Liver (tissue), 10 donors: ENCODE measurements at places on chromosomes 4 and X.

- no peak for DNase-seq
These were observed 25.5 kb downstream of the CHST7 start for GRCh38 chrX:46599051-46599560.

- DNase-seq = no peak
These were observed 103.9 kb downstream of the GLUD2 start for GRCh38 chrX:121151293-121151692.

DNA sequence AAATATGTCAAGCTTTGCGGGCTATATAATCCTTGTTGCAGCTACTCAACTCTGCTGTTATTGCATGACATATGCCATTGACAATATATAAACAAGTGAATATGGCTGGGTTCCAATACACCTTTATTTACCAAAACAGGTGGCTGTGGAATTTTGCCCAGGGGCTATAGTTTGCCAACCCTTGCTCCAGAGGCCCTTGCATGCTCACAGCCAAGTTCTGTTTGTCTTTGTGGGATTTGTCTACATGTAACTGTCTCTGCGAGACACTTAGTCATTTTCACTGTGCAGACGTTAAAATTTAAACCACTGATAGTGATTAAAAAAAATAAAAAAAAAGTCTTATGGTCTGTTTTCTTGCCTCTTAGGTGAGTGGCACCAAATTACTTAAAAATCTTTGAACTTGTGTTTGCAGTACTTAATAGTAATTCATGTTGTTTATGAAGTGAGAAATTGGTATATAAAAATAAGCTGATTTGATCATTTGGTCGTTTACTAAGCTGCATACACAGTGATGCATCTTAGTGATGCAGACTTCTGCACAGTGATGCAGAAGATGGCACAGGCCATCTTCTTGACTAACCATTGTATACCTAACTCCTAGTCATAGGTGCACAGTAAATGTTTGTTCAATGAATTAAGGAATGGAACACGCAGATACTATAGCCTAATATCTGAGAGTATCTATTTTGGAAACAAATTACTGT is 170.9 kb downstream of the FRMPD4 start:
- DNase-seq = no peak

- no peak for DNase-seq
These were observed 125.2 kb downstream of the COL25A1 start for GRCh38 chr4:109177096-109177810.

DNA sequence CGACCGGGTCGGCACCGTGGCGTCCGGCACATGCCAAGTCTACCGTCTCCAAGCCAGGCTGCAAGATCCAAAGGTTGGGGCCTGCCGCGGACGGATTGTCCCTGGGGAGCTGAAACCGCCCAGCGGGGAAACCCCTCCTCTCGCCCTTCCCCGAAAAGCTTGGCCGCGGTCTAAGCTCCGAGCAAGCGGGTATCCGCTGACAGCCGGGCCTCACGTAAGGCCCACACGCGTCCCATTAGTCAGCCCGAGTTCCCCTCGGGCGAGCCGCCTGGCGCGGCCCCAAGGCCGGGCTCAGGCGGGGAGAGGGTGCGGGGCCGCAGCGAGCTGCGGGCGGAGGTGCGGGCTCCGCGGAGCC is 6.8 kb upstream of the BCOR start:
- DNase-seq = no peak

DNA sequence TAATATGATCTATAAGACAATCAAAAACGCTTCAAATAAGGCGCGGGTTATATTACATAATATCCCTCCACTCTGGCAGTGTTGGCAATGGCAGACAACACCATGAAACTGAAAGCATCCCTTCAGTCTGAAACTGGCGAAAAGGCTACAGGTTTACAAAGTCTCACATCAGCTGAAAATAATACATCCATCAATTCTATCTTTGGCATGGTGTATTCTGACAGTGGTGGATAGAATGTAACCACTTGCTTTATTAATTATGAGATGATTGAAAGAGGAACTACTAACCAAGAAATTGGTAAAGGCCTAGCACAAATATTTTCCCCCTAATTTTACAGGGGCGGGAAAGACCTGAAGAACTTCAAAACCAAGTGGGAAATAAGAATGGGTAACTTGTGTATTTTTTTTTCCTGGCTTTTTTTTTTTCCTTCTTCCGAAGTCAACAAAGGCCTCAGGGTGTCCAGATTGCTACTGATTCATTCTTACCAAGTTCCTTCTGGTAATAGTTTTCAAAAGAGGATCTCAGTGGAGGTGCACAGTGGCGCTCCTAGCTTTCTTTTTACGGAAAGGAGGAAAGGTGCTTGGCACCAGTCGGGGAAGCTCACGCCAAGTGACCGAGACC is 728 bp downstream of the UBA6 start:
- DNase-seq = no peak

- DNase-seq = no peak
These were observed 95.0 kb downstream of the SH3KBP1 start for GRCh38 chrX:19792412-19792811.

GRCh38 chr4:67030636-67031035 is 514.7 kb downstream of the CENPC start:
- DNase-seq = no peak

GRCh38 chrX:47662144-47662657 is 3.2 kb upstream of the UXT start:
- no peak for DNase-seq
